ENCODE measurements at places on chromosomes 12 and 14.
A peak's percentile ranks its signal among the peaks of the same experiment; 100 is the strongest.

DNA sequence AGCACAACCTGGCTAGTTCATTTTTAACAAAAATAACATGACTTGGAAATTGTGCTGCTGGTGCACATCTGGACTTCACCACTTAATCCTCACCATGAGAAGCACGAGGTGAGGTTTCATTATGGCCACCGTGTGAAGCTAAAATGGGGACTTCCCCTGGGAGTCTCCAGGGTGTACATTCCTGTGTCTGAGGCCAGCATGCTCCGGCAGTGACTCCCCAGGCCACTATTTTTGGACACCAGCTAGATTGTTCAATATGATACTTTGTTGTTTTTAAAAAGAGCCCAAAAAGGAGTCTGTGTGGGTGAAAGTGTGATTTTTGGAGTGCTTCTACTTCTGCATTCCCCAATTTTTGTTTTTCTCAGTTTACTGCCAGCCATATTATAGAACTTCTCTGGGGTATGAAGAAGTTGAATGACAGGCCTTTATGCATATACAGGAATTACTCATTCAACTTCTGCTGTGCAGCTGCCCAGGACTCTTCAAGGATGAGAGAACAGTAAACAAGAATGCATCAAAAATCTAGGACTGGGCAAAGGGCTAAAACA lies 16.9 kb upstream of the AICDA start:
- no peak for DNase-seq

- DNase-seq = peak; percentile 75
Measured at GRCh38 chr12:21551841-21552465, 25.9 kb downstream of the SPX start.

DNA sequence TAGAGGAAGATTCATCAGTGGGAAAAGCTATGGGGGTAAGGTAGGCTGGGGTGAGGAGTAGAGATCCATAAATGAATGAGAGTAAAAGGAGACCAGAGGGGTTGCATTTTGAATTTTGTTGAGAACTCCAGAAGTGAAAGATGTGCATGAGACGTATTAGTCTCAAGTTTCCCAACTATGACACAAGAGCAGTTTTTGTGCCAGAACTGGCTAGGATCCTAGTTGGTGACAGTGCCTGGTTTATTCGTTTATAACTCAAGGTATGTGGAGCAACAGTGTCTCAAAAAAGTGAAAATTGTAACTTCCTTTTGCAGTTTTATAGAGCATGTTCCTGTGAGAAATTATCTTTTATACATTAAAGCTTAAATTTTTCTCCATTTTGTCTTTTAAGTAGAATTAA lies 377.0 kb downstream of the NPAS3 start:
- peak; percentile 47 for DNase-seq

DNA sequence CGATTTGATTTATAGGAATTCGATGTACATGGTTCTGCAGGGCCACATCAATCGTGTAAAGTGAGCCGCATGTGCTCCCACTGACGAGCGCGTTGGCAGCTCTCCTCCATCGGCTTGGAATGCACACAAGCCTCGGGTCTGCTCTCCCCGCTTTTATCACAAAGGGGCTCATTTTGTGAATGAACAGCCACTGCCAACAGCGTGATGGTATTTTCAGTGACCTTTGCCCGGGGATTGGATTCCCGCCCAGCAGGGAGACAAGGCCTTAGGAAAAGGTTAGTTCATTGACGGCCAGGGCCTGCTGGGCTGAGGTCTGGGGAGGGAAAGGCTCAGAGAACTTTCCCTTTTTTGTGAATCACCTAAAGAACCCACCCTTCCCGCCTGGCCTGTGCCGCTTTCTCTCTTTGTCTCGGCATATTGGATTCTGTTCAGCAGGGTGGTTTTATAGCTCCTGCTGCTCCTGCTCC lies 232.1 kb downstream of the MSRB3 start:
- DNase-seq = peak; percentile 58

DNA sequence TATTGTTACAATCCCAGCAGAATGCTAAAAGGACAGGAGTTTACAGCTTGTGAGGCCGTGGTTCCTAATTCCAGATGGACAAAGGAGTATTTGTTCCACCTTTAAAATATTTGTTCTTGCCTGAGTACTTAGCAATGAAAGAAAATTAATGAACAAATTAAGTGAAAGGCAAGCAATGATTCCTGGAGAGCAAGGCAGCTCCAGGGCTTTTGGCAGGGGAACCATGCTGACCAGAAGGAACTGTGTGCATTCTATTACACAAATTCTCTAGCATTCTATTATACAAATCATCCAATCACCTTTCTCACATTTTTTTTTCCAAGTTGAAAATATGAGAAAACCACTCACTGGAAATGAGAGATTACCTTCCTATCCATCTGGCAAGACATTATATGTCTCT lies 1.8 kb upstream of the BMAL2 start:
- DNase-seq = no peak

- no peak for DNase-seq
Measured at GRCh38 chr14:96088911-96089310, 49.7 kb downstream of the C14orf132 start.

DNA sequence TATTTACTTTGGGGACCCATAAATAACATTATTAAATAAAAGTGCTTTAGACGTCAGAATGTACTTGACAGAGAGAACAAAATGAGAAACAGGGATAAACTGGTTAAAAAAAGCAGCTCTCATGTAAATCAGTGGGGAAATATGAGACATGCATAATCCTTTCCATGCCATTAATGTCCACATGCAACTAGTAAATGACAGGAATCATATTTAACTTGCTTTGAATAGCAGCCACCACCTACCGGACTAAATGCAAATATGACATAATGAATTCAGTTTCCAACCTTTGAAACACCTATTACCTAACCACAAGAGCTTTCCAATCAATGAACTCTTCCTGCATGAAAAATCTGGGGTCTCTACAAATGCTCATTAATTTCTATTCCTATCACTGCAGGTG lies 19.6 kb downstream of the FGD6 start:
- DNase-seq = no peak

DNA sequence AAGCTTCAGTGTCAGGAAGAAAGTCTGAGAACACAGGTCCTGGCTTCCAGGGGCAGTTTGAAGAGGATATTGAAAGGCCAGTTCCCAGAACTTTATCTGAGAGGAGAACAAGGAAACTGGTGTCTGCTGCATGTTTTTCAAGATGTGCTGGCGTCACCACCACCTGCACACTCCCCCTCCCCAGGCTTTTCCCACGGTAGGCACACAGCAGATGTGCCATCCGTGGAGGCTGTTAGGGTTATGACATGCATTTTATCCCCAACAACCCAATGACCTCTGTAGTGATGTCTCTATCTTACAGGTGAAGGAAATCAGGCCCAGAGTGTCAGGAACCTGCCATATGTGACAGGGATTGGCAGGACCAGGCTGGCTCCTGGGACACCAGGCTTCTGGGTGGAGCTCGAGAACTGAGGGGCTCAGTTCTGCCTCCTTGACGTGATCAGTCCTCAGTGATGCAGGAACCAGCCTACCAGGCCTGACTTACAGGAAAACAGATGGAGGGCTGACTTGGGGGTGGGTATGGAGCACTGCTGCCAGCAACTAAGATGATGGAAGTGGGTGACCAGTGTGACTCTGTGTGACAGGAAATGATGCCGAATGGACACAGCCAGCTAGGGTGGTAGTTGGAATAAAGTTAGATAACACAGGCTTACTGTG lies 16.8 kb downstream of the SLC25A47 start:
- DNase-seq = no peak

DNA sequence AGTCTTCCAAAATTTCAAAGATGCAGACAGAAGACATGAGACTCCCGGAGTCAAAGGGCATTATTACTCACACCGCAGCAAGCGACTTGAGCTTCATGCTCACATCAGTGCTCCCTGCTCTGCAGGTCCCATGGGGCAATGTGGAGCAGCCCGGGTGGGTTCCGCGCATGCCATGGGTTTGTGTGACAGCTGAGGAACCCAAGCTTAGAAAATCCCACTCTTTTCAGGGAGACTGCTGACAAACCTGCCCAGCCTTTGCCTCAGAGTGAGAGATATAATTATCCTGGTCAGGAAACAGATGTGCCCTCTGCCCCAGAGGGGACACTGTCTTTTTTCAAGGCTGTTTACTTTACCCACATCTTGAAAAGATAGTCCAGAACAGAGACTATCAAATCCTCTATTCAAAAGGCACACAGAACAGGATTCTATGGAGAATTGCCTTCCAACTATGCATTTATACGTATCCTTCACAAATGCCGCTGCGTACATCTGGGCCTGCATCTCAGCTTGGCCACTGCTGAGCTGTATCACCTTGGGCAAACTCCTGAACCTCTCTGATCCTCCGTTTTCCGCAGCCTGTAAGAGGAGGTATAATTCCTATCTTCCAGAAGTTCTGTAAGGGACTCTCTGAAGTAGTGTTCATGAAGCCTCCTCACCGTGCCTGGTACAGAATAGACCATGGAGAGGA lies 16.0 kb downstream of the C14orf132 start:
- DNase-seq = no peak

GRCh38 chr14:23450379-23450778 lies 14.9 kb upstream of the MYH7 start:
- no peak for DNase-seq

DNA sequence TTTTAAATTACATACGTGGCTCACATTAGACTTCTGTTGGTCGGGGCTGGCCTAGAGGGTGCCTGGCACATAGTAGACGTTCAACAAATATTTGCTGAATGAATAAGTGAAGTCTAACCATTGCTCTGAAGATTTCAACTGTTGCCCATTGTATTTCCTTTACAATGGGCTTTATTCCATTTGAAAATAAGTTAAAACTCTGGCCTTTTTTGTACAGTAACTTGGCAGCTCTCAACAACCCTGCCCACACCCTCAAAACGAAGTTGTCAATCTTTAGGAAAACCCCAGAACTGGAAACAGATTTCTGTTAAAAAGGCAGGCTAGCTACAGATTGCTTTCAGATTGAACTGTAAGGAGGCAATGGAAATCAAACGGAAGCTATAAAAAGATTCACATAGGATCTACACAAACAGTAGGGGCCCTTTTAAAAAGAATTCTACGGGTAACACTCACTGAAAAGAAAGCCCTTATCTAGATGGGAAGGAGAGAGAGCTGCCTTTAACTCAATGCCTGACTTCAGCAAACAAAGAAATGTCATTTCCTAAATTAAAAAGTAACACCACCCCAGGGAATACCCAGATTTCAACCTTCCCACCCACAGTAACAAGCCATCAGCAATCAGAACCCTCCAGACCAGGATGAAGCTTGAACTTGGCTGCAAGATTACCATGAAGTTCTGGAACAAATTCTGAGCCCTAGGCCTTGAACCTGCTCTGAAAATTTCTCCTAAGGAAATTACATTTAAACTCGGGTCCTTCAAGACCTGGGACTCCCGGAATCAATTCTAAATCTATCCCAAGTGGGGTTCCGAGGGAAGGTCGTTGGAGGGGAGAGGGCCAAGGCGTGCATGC lies 1.4 kb downstream of the WSB2 start:
- DNase-seq = peak; percentile 16

DNA sequence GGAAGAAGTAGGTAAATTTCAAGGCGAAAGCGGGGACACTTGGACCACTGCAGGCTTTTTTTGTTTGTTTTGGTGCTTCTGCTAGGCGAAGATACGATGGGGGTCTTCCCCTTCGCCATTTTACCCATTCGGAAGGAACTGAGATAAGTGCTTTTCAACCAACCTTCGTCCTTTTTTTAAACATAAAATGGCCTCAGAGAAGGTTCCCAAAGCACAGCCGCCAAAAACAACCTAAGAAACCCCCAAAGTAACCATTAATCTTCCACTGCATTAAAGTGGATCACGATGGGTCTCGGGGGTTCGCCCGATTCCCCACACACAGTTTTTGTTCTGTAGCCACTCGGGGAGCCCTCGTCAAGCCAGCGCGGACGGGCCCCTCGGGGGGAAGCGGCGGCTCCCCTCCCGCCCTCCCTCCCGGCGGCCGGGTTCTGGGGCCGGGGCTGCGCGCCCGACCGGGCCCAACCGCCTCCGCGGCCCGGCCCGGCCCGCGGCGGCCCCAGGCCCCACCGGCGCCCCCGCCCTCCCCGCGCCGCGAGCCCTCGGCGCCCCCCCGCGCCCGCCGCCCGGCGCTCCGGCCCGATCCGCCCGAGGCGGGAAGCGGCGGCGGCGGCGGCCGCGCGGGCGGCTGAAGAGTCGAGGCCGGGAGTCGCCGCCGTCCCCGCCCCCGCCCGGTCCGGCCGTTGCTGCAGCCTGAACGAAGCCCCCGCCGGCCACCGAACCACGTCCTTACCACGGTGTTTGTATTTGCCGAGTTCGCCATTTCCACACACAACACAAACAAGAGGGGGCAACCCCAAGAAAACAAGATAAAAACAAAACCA lies 790 bp downstream of the GTF2A1 start:
- DNase-seq = no peak

GRCh38 chr12:42477941-42478340 lies 111.6 kb downstream of the PRICKLE1 start:
- DNase-seq = no peak

All from muscle of arm (tissue), 14 donors.